ENCODE measurements at places on chromosomes 5 and 9.

DNA sequence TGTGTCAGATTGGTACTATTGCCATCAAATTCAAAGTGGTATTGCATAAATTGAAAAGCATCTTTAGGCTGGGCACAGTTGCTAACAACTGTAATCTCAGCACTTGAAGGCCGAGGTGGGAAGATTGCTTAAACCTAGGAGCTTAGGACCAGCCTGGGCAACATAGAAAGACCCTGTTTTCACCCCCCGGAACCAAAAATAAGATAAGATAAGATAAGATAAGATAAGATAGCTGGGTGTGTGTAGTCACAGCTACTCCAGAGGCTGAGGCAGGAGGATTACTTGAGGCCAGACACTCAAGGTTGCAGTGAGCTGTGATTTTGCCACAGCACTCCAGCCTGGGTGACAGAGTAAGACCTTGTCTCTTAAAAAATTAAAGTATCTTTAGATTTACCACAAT lies 297.9 kb upstream of the SEMA6A start:
- DNase-seq = no peak

DNA sequence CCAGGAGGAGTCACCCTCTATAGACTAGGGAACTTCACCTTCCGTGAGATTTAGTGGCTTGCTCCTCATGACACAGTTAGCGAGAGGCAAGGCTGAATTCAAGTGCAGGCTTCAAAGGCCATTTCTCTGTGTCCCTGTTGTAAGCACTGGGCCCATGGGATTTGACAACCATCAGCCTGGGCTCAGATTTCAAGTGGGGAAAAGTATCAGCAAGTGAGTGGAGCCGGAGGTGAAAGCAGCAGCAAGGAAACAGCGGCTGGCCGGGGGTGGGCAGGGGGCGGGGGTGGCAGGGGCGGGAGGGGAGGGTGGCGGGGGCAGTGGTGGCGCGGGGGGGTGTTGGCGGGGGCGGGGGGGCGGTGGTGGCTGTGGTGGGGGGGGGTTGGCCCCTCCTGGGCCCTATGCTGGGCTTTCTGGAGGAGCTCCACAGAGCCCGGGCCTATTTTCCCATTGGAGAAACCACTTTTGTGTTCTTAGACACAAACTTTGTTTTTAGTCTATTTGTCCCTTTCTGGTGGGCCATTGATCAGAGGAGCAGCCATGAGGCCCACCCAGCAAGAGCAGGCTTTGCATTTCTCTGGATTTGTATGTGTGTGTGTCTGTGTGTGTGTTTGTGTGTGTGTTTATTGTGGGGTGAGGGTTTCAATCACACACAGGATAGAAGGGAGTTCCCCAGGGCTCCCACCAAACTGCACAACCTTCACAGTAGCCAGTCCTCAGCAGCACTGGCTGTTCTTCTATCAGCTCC lies 165.4 kb upstream of the RAI14 start:
- DNase-seq = no peak

DNA sequence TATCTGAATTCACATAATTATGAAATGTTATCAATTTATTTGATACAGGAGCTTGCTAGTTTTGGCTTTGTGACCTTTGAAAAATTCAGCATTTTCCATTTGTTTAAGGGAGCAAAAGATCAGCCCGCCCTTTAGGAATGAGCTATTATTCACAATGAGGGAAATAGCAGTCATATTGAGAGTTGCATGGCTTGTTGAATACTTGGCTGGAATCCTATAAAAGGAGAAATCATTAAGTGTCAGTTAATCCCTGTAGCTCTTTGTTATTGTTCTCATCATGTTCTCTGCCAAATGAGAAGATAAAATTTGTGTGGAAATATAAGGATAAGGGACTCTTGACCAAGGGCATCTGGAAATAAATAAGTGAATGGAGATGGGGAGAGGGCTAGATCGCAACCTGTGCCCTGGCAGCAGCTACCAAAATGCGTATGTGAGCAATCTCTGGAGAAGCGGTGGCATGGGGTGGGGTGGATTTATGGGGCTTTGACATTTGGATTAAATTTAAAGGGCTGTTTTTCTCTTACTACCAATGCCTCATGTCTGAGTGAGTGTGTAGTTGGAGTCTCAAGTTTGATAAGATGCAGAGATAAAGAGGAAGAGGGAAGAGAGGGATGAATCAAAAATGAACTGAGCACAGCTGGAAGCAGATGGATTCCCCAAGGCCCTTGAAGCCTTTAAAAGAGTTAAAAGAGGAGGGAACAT lies 237.6 kb downstream of the NNT start:
- no peak for DNase-seq

DNA sequence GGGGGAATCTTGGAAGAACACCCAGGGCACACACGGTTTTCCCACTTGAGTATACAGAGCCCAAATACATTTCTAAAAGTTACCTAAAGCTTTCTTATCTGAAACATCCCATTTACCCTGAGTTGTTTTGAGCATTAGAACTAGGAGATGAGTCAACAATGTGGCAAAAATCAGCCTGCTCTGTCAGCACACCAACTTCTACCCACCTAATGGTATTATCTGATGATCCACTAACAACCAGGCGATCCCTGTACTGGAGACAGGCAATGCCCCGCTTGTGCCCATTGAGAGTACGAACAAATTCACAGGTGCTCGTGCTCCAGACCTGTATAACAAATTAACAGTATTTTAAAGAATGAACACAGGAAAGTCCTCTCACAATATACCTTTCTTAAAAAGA lies 87.0 kb downstream of the SMIM23 start:
- no peak for DNase-seq

GRCh38 chr9:94081435-94081834 lies 2.8 kb upstream of the PTPDC1 start:
- no peak for DNase-seq

GRCh38 chr9:78365748-78366697 lies 69.1 kb downstream of the PSAT1 start:
- no peak for DNase-seq

DNA sequence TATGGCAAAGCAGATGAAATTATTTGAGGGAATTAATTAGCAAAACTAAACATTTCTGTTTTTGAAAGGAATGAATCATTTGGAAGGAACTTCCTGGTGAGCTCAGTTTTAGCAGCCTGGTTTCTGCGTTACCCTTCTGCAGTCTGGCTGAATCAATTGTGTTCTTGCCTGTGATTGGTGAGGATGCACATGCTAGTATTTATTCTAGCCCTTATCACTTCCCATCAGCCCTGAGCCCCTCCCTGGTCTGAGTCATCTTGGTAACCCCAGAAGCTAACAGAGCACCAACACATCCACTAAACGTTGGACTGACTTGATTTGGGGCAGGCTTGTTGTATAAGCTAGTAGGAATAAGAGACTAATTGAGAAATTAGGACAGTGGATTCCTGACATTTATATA lies 6.6 kb downstream of the TJP2 start:
- peak; percentile 60 for DNase-seq

GRCh38 chr9:112665347-112665746 lies 52.6 kb downstream of the INIP start:
- DNase-seq = no peak

GRCh38 chr5:13976867-13977830 lies 32.7 kb upstream of the DNAH5 start:
- DNase-seq = no peak

- peak; percentile 8 for DNase-seq
Observed at GRCh38 chr5:178349075-178349511, 116.5 kb upstream of the PHYKPL start.

- no peak for DNase-seq
Observed at GRCh38 chr5:132100672-132101261, 27.2 kb downstream of the CSF2 start.

DNA sequence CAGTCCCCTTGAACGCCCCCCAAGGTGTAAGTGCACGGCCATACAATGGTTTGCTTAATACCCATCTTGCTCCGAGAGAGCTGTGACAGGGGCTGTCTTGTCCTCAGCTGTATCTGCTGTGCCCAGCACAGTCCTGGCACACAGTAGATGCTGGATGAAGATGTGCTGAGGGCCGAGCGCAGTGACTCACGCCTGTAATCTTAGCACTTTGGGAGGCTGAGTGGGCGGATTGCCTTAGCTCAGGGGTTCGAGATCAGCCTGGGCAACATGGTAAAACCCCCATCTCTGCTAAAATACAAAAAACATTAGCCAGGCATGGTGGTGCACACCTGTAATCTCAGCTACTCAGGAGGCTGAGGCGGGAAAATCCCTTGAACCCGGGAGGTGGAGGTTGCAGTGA lies 53.6 kb downstream of the C9orf50 start:
- DNase-seq = no peak

DNA sequence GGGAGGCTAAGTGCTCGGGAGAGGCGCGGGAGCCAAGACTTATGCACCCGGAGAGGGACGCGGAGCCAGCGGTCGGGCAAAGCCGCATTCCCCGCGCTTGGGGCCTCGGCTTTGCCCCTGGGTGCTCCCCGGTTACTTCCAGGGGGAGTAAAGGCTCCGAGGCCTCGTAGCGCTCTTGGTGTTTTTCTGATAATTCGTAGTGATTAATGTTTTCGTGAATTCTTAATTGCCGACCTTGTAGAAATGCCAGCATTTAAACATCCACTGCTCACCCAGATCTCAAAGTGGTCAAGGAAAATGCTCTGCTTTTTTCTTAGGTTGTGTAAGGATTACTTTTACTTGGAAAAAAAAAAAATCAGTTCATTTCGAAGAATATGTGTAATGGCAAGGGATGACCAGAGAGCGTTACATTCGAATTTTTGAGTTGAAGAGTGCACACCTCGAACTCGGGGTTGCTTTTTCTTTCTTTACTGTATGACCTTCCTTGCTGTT lies 654 bp upstream of the TUT7 start:
- DNase-seq = no peak

- no peak for DNase-seq
Observed at GRCh38 chr5:123186771-123187170, 97.7 kb downstream of the PRDM6 start.

DNA sequence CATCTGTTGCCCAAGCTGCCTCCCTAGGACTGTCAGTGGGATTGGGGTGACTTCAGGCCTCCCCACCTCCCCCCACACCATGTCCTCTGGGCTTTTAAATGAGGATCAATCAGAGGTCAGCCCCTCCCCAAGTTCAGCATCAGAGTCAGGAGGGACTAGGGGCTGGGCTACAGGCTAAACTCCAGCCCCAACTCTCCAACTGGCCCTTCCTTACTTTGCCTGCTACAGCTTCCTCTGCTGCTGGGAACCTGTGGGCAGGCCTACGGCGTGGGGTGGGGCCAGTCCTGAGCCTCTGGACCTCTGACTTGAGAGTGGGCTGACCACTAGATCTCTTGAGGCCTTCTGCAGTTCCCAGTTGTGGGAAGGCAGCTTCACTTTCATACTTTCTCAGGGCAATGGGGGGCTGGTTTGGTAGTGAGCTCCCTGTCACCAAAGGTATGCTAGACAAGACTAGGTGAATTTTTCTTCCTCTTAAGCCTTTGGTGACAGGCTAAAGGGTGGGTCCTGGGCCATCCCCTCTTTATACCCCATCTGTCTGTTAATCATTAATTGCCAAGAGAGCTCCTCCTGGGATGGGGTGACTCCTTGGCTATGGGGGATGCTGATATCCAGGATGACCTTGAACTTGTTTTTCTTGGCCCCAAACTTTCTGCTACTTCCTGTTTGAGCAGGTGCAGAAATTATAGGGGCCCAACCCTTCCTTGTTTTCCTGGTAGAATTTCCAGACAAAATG lies 10.8 kb upstream of the DAB2IP start:
- no peak for DNase-seq

DNA sequence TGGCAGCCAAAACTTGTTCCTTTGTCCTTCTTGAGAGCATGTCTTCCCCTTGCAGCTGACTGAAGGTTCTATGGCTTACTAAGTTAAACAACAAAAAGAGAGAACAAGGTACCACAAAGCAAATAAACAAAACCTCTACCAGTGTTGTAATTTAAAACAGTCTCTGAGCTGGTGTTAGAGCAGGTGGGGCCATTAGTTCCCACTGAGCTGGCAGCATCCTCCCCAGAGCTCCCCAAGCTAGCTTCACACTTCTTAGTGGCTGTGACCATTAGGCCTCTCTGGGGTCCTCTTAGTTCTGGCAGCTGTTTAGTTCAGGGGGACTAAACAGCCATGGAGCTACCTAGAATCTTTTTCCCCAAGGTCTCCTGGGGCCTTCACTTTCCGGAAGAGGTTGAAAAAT lies 128.6 kb upstream of the ELL2 start:
- no peak for DNase-seq

DNA sequence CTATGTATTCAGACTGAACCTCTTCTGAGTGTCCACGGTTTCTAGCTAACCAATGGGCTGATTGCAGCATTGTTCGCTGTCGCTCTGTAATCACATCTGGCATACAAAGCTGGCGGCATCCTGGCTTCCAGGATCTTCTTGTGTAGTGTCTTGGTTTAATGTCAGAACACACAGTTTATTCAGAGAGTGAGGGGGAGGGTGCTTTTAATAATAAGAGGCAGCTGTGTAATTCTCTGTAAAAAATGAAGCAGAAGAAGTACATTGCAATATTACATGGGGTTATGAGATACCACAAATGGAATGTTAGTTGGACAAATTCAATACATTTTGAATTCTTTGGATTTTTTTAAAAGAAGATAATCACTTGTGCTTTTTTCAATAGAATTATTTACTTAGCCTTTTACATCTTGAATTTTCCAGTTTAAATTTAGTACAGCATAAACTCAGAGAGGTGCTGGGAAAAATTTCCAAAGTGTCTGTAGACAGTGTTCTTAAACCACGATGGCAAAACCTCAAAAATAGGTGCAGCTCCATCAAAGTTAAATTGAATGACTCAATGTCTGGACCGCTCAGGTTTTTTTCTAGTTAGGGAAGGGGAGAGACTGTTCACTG lies 206.0 kb downstream of the PCSK1 start:
- no peak for DNase-seq

DNA sequence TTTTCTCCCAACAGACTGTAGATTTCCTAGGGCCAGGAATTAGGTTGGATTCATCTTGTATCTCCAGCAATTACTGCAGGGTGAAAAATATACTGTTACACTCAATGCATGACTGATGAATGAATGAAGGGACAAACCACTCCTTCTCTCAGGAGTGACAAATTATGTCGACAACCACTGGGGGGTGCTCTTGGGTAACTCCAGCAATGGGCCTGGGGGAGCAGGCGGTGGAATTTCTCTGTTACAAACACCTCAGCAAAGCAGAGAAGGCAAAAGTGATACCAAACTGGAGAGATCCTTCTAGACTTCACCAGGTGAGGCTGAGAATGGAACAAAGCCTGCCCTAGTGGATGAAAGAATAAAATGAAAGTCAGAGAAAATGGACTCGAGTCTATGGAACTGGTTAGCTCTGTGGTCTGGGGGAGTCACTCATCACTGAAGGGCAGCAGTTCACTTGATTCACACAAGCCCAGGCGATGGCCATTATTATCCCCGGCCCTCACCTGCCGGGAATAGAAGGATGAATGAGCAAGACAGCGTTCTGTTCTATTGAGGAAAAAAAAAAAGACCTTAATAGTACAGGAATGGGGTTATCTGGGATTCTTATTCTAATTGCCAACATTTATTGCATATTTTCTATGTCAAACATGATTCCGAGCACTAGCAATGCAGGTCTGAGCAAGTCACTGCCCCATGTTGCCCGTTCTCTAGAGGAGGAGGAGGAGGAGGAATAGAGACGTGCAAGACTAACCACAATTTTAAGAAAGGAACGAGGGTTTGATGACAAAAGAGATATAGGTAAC lies 341.1 kb downstream of the ASTN2 start:
- no peak for DNase-seq

GRCh38 chr9:90526386-90526785 lies 116.2 kb downstream of the DIRAS2 start:
- DNase-seq = no peak

- no peak for DNase-seq
Observed at GRCh38 chr9:36874921-36875320, 159.1 kb downstream of the PAX5 start.

Data from right lobe of liver (tissue), 6 donors.